Nasal cavity respiratory epithelium epithelial cell of viscerocranial mucosa (primary cell): ENCODE measurements at places on chromosomes 12 and 14. TPM values are rescaled to one million over a fixed set of nuclear protein-coding genes. Genes with fewer than 3 reads are reported as not detected.

Gene TTC9
- total RNA-seq, result 5.8 and 7.3 TPM in 2 replicates

Gene CMKLR1
- total RNA-seq, result not detected in 2 replicates

Gene RIN3
- 3.1 and 7.2 TPM in 2 replicates for total RNA-seq

Gene TCL1B
- total RNA-seq, result not detected in 2 replicates

Gene GPHB5
- not detected in 2 replicates for total RNA-seq

Gene KRT3
- total RNA-seq, result under 0.01 TPM in 1 of 2 replicates, not detected in the other

Gene OAS2
- 3.1 and 11.1 TPM in 2 replicates for total RNA-seq

Gene DIO3
- total RNA-seq, result not detected in 2 replicates

Gene GLS2
- total RNA-seq, result 2.8 and 7.2 TPM in 2 replicates

Gene EIF2B1
- total RNA-seq, result 36.9 and 51.8 TPM in 2 replicates

Gene RNF212B
- not detected in 2 replicates for total RNA-seq

Gene RDH5
- total RNA-seq, result 0.85 and 1.0 TPM in 2 replicates

Gene KCNA5
- not detected in 2 replicates for total RNA-seq

Gene KLRG1
- under 0.01 and 0.21 TPM in 2 replicates for total RNA-seq

Gene GARIN6
- not detected in 2 replicates for total RNA-seq

Gene RPS6KL1
- 0.43 and 9.6 TPM in 2 replicates for total RNA-seq

Gene LMO3
- 0.07 and 0.34 TPM in 2 replicates for total RNA-seq

Gene RAB15
- under 0.01 and 0.28 TPM in 2 replicates for total RNA-seq

Gene HVCN1
- total RNA-seq, result 0.34 and 2.4 TPM in 2 replicates

Gene COX8C
- total RNA-seq, result not detected in 2 replicates

Gene OR4L1
- not detected in 2 replicates for total RNA-seq

Gene CSAD
- 5.5 and 12.0 TPM in 2 replicates for total RNA-seq

Gene PRH2
- 0.34 TPM in 1 of 2 replicates, not detected in the other for total RNA-seq

Gene AQP6
- not detected in 2 replicates for total RNA-seq

Gene YARS2
- total RNA-seq, result 30.1 and 35.0 TPM in 2 replicates
